Stimulated activated CD8-positive, alpha-beta memory T cell treated with anti-CD3 and anti-CD28 coated beads, Interleukin-15, amount 100 ng/mL, for 24 hours (primary cell): ENCODE measurements at places on chromosomes 3 and 15.

DNA sequence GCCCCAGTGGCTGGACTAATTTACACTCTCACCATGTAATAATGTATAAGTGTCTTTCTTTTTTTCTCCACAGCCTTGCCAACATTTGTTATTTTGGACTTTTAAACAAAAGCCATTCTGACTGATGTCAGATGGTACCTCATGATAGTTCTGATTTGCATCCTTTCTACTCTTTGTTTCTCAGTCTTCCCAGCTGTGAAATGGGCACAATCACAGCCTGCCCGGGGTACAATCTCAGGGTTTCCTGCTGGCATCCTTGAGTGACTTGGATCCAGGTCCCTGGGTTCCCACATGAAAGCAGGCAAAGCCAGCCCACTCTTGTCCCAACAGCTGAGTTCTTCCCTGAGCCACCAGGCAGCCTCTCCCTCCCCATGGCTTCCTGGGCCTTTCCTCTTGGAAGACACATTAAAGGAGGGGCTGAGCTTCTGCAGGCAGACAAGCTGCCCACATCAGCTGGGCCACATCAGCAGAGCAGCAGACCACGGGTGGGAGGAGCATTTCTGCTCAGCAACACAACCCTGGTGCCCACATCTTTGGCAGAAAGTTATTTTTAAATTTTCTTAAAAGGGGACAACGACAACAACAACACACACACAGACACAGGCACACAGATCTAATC is 82.0 kb downstream of the MYLK start:
- no peak for DNase-seq

DNA sequence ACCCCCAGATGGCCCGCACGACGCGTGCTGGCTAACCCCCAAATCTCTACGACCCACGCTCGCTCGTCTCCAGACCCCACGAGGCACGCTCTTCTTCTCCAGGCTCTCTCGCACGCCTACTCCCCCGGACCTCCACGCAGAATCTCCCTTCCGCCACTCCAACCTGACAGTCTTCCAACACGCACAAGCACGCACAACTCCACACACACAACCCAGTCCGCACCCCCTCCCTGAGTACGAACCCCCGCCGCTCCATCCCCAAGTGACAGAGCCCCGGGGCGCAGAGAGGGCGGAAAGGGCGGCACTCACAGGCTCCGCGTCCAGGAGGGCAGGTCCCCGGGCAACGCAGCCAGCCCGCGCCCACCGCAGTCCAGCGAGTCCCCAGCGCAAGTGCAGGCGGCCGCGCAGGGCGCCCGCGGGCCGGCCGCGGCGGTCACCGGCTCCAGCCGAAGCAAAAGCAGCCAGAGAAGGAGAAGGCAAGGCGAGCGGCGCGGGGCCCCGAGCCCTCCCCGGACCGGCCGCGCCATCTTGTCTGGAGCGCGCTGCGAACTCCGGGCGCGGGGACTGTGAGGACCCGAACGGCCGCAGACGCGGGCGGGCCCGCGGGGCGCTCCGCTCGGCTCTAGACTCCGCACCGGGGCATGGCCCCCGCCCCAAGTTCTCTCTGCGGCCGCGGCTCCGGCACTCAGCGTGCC is 794 bp downstream of the LRIG1 start:
- DNase-seq: peak; percentile 29

GRCh38 chr3:79351699-79352098 is 416.1 kb downstream of the ROBO1 start:
- no peak for DNase-seq

DNA sequence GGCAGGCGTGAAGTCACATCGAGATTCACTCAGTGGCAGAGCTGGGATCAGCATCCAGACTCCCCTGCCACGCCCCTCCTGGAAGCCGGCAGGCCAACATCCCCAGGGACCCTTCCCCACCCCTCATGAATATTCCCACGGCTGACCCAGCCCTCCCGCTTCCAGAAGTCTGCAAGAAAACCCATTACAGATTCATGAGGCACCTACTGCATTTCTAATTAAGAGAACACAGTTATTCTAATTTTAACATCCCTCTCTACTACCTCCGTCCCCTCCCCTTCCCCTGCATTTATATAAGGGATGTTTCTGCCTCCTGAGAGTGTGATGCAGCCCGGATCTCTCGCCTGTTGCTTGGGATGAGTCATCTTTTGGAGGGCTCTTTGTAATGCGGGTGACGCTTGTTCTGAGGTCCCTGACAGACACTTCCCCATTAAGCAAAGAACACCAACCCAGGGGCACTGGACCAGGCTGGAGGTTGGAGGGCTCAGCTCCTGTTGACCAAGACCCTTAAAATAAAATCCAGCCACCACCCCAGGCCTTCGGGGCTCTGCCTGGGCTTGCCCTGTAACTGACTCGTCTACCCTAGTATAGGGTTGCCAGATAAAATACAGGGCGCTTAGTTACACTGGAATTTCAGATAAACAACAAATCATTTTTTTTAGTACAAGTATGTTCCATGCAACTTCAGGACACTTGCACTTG is 118.7 kb downstream of the NUP210 start:
- DNase-seq: no peak

DNA sequence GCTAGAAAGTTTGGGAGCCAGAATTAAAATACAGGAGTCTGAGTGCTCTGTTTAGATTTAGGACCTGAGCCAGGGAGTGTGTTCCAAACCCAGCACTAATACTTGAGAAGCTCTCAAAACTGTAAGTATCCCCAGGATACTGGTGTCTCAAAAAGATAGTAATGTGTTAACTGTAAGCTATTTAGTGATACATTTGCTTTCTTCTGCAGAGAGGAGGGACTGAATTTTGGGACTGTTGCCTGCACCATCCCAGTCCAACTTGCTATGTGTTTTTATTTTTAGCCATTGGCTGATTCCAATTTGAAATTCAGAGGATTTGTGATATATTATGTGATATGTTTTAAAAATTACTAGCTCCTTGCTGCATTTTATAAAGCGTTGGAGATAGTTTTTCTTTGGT is 31.5 kb downstream of the UBE2E1 start:
- no peak for DNase-seq
